ENCODE measurements at places on chromosomes 5 and 9.

DNA sequence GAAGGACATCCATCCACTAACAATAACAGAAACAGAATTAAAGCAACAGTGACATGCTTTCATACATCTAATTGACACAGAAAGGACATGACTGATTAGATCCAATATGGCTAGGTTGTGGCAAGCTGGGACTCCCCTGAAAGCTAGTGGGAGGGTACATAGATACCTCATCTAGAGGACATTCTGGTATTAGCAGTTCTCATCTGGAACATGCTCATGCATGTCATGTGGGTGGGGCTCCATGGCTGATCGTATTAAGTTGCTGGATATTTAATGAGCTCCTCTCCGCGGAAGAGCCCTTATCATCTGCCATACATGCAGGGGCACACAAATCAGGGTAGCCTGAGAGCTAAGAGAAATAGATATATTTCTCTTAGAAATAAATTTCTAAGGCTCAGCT, 358.9 kb downstream of the ICE1 start:
- no peak for DNase-seq

GRCh38 chr9:130414910-130415746, 29.6 kb upstream of the ASS1 start:
- no peak for DNase-seq

DNA sequence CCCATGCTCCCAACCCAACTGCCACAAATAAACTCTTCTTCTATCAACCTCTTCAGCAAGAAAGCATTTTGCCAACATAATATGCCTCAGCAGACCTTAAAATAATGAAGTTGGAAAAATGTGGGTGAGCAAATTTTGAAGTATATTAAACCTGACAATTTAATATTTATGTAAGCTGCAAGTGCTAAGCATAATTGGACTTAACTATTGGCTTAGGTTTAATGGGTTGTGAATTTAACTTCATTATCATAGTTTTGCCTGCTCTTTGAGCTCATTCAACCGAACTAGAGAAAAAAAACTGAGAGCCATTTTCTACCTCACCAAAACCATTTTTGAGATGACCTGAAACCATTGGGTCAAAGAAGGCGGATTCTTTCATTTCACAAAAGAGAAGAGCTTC, 805.5 kb upstream of the DMAC1 start:
- DNase-seq = no peak

DNA sequence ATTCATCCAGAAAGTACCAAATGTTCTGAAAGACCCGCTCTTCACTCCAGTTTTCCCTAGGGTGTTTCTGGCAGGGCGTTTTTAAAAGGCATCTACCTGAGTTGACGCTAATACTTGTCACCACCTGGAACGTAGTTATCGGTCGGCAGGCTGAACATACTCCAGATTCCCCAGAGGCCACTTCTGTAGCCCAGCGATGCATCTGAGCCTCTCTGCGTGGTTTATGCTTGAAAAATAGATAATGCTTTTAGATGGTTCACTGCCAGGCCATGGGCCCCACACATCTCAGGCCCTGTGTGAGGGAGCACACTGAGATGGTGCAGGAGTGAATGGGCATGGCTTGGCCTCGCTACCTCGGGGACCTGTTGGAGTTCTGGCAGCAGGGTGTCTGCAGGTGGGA, 33.0 kb upstream of the NCS1 start:
- DNase-seq = no peak

DNA sequence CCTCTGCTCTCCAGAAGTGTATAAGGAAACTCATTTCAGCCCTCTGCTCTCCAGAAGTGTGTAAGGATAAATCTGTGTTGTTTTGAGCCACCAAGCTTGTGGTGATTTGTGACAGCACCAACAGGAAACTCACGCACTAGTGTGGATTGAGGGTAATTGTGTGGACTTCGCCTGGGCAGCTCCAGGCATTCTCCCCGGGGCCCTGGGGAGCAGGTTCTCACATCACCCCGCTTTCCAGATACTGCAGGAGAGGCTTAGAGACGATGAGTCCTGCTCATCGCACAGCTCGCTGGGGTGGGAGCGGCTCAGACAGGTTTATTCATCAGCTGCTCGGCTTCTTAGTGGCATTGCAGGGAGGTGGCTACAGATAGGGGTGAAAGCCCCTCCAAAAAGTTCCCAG, 38.4 kb upstream of the RNF130 start:
- no peak for DNase-seq

- no peak for DNase-seq
Observed at GRCh38 chr5:44911501-44911900, 102.8 kb downstream of the MRPS30 start.

DNA sequence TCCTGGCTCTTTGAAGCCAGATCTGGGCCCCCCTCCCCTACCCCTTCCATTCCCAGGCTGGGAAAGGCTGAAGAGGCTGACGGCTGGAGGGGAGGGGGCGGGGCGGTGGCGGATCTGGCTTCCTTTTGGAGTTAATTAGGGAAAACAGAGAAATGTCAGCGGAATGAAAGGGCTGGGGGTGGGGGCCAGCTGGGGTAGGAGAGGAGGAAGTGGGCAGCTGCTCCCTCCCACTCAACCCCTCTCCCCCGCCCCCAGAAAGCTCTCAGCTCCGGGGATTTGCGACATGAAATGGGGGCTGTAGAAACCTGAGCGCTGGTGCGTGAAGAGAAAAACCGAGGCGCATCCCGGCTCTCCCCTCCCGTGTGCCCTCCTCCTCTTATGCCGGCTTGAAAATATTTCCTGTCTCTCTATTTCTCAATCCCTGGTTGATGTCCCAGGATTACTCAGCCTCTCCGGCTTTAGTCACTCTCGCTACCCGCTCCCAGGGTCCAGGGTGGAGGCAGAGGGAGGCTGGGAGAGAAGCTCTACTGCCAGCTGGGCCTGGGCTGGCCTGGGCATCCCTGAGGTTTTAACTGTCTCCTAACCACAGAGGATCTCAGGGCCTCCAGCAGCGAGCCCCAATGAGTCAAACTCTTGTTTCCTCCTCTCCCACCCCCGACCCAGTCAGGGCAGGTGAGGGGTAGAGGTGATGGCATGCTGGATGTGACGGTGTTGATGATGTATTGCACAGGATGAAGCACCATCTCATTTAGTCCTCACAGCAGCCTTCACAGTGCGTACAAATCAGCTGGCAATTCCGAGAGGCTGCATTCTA, 20.1 kb downstream of the PCDHGC5 start:
- DNase-seq = no peak

GRCh38 chr5:862367-863243, 11.8 kb upstream of the ZDHHC11 start:
- no peak for DNase-seq

DNA sequence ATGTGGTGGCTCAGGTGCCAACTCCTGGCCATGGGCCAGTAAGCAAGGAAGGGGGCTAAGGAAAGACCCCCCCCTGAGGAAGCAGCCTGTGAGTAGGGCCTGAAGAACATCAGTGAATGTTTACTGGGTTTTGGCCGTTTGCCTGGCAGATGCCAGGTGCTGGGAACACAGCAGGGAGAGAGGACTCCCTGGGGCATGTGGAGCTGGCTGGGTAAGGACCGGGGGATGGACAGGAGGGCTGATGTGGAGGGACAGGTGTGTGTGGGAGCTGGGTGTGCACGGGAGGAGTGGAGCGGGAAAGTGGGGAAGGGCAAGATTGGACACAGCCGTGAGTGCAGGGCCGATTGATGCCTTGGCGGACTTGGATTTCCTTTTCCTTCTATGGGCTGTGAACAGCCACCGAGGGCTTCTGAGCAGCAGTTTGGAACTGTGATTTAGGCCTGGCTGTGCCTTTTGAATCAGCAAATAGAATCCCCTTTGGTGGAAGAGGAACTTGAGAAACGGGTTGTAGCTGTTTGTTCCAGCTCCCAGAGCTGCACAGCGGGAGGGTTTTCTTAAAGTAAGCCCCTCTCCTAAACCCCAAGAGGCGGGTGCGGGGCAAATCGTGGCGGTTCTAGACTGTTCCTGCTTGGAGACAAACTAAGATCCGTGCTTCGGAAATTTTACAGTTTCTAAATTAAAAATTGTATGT, 3.1 kb downstream of the HMCN2 start:
- no peak for DNase-seq

DNA sequence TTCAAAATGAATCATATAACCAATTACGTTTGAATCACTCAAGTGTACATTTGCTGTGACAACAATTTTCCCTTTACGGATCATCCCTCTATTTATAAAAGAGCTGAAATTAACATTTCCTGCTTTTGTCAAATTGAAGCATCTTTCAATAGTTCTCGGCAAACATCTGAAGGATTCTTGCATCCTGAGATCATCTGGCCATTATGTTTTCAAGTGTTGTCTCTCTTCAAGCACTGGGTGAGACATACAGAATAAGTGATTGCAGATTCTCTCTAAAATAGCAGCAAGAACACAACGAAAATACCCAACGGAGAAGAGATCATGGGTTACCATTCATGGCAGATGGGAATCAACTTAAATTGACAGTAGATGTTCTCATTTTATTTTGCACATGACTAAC, 283.4 kb upstream of the GRAMD2B start:
- DNase-seq = no peak

- no peak for DNase-seq
Observed at GRCh38 chr5:103369125-103370120, 110.9 kb downstream of the MACIR start.

DNA sequence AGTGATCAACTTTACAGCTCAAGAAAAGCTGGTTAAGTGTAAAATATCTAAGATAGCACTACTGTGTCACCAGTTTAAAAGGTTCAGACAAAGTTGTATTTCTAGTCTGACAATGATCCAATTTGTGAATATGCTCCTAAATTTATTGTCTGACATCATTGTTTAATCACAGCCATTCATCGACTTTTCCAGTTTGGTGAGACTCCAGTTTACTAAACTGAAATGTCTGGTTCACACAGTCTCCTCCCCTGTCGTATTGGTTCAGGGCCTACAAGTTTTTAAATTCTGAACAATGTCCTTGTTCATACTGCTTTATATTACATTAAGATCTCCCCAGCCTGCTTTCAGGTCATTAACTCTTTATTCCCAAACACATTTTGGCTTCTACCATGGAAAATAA, 161.4 kb downstream of the CHSY3 start:
- DNase-seq = no peak

DNA sequence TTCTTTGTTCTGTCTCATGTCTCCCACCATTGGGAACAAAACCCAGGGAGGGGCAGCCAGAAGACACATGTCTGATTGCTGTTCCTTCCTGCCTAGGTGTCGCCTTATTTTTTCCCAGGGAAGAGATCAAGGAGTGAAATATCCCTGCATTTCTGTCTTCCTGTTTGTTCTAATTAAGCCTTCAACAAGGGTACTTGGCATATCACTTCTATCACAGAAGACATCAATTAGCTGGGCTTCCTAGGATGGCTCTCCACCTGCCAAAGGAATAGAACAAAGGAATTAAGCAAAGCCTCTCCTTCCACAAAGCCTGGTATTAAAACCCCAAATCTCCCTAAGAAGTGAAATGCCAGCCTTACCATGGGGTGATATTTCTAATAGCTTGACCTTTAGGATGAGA, 299.5 kb upstream of the CD180 start:
- DNase-seq = no peak

- DNase-seq = no peak
Observed at GRCh38 chr5:96468956-96469355, 35.9 kb upstream of the PCSK1 start.

GRCh38 chr9:91948101-91948596, 1.9 kb downstream of the ROR2 start:
- DNase-seq = peak; percentile 56

DNA sequence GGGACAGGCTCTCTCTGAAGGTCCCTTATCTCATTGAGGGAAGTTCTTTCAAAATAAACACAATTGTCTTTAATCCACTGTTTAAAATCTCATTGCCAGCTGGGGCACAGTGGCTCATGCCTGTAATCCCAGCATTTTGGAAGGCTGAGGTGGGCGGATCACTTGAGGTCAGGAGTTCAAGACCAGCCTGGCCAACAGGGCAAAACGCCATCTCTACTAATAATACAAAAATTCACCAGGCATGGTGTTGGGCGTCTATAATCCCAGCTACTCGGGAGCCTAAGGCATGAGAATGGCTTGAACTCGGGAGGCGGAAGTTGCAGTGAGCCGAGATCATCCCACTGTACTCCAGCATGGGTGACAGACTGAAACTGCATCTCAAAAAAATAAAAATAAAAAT, 8.3 kb upstream of the NDFIP1 start:
- DNase-seq = no peak

DNA sequence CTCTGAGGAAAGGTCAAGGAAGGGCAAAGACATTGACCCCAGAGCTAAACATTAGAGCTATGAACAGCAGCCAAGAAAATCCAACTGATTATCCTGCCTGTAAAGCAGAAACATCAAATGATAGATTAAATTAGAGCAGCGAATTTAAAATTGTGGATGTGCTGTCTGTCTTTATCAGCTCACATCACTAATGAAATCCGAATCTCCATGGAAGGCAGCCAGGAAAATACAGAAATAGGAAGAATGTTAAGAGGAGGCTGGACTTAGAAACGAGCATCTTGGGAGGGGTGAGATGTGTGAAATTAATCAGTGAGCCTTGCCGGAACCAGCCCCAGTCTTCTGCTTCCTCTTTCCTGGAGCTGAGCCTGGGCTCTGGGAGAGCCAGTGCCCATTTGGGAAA, 191.0 kb downstream of the PJA2 start:
- DNase-seq = no peak

DNA sequence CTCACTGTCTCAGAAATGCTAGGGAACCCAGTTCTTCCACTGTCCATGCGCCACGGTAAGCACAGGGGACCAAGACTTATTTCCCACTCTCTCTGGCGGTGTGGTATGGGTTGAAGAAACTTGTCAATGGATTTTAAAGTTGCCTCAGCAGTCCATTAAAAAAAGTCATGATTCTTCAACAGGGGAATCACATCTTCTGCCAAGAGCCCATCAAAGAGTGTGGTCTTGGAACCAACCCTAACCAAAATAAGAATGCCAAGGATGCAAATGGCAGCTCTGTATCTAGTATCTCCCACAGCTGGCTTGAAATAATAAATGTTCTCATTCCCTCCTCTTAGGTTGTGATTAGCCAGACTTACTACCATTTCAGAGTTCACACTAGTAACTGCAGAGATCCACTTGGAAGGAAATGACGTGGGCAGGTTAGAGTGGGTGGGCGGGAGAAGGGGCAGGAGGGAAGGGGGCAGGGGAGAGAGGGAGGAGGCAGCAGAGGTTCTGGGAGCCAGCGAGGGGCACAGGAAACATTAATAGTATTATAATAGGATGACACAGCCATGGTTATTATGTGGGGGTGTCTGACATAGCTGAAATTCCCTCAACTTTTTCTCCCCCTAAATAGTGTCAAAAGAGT, 17.6 kb downstream of the PTCH1 start:
- DNase-seq = no peak

- no peak for DNase-seq
Observed at GRCh38 chr5:117205894-117206293, 631.3 kb upstream of the SEMA6A start.

DNA sequence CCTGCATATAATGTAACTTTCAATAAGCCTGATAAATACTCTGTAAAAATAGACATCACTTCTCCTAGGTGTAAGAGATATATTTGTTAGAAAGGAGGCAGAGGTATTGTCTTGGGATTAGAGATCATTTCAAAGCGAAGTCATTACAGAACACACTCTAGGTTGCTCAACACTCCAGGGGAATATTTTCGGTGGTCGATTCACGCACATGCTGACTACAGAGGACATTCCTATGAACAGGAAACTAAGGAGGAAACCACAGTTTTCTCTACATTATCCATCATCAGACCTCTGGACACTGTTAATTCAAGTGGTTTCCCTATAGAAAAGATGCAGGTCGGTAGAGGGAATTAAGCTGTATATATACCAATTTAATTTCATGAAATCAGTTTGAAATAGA, 370.0 kb downstream of the NDUFS4 start:
- no peak for DNase-seq

All from K562 (cell line).